ENCODE measurements at places on chromosomes 4 and X.

- DNase-seq: no peak
Observed at GRCh38 chrX:104935581-104935980, 284.9 kb downstream of the TEX13A start.

GRCh38 chrX:25010784-25011588 is 4.8 kb downstream of the ARX start:
- DNase-seq: no peak

GRCh38 chr4:166092797-166093290 is 219.8 kb downstream of the TLL1 start:
- DNase-seq: no peak

DNA sequence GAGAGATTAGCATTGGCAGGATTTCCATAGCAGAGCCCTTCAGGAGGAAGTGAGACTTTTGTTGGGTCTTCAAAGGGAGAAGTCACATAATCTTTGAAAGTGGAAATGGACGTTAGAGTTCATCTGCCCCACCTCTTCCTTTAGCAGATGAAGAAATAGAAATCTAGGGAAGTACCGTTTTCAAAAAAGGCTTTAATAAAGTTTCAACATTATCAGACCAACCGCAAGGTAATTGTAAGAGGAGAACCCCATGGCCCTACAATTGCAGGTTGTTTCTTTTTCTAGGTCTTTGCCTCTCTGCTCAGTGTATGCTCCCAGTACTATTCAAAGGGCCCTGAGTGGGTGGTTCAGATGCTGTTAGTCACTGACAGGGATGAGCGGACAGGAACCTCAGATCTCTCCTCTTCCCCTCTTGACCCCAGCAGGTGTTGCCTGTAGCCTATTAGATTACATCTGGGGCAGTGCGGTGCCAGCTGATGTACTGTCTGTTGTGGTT is 48.6 kb upstream of the AP1S2 start:
- no peak for DNase-seq

DNA sequence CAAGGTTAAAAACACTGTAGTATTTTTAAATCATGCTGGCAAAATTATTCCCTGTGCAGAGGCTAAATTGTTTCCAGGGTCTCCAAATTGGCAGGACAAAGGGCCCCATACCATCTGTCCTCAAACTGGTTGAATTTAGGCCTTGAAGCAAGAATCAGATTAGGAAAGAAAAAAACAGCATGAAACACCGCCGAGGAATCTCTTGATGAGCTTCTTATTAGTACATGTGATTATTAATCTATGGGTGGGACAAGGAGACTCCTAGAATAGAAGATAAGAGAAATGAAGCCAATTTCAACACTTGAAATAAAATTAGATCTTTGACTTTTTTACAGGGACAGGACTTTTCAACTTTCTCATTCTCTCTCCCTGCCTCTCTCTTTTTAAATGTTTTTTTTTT is 7.1 kb upstream of the CLNK start:
- no peak for DNase-seq

DNA sequence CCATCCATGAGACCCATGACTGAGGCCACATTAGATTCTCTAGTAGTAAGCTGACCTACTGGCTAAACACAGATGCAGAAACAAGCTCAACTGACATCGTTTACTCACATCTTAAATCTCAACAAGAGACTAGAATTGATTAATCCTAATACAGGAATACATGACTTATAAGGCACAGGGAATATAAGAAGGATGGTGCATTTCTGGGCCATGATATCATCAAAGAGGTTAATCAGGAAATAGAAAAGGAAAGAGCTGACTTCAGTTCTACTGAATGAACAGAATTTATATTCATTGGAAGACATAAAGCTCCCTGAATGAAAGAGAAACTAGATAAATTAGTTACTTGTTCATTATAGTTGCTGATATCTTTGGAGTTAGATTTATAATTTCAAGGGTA is 1406.5 kb downstream of the STIM2 start:
- DNase-seq: no peak

DNA sequence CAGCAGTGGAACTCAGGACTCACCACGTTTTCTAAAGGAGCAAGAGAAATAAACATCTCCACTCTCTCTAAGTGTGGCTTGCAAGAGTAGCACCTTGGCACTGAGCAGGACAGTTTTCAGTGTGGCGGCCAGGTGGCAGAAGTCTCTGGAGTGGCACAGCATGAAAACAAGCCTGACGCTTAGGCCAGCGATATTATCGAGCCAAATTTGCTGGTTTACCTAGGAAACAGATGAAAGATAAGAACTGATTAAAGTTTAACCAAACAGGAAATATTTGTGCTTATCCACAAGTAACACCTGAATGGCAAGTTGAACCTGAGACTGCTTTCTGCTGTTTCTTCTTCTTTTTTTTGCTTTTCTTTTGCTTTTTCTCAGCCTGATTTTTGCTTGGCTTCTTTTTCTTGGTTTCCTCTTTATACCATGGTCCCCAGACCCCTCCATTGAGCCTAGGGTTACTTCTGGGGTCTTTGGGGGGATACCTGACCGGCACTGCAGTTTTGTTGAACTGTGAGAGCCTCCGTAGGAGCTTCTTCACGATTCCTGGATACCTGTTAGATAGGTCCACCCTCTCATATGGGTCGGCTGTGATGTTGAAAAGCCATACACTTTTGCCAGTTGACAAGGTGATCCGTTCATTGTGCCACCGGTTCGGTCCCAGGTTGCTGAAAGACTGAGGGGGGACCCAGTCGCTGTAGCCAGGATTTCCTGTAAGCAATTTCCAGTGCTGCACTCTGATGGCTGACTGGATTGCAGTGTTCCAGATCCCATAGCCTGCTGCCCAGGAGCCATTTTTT is 77.3 kb downstream of the ARSJ start:
- peak; percentile 31 for DNase-seq

GRCh38 chr4:133618963-133619362 is 469.9 kb downstream of the PCDH10 start:
- no peak for DNase-seq

DNA sequence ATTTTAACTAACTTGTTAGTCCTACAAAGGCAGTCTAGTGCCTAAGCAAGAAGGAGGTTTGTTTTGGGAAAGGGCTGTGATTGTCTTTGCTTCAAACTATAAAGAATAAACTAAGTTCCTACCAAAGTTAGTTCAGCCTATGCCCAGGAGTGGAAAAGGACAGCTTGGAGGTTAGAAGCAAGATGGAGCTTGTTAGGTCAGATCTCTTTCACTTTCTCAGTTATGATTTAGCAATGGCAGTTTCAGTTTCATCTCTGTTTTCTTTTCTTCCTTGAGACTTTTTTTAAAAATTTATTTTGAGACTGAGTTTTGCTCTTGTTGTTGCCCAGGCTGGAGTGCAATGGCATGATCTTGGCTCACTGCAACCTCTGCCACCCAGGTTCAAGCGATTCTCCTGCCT is 82.9 kb upstream of the NLGN4X start:
- DNase-seq: no peak

GRCh38 chrX:70694339-70695122 is 214.0 kb downstream of the TEX11 start:
- DNase-seq: no peak

- no peak for DNase-seq
Observed at GRCh38 chrX:25059273-25059672, 43.5 kb upstream of the ARX start.

DNA sequence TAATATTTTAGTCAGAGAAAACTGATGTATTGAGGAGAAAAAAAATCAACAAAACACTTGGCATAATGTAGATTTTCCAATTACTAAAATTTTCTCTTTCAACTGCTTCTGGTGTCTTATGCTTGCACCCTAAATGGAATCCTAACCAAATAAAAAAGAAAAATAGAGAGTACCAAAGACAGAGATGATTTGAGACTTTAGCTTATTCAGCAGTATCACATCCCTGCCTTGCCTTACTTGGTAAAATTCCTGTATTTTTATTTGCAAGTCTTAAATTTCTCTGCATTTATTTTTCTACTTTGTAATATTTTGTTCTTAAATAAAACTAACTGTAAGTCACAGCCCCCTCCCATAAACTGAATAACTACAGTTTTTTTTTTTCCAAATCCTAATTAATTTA is 950.5 kb upstream of the INTU start:
- DNase-seq: no peak

DNA sequence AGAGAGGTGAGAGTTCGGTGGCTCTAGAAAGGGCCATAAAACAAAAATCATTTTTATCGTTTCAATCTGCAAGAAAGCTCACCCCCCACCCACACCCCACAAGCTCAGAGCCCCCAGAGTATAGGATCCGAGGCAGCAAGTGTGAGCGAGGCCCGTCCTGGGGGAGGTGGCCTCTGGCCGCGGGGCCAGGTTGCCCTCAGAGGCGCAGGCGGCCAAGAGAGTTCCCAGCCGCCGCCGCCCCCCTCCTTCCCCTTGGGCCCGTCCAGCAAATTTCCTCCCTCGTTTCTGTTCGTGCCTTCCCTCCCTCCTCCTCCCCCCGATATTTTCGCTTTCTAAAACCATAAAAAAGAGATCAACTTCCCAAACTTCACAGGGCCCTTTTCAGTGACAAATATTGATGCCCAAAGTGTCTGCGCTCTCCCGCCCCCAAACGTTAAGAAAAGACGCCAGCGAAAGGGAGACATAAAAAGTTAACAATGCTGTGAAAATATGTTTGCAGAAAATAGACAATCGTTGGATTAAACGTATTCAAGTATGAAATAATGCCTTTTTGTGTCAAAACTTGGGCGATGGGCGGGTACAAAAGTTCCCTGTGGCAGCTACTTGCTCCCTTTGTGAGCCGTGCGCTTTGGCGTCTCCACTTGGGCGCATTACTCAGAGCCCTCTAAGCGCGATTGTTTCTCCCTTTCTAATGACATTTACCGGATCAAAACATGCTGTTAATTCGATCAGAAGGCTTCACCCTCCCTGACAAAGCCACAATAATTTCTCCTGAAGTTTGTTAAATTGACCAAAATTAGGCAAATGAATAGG is 1.1 kb upstream of the HELT start:
- no peak for DNase-seq
